PC-3 (cell line): ENCODE measurements at places on chromosomes 5 and 9. TPM values are rescaled to one million over a fixed set of nuclear protein-coding genes. Genes with fewer than 3 reads are reported as not detected.

- H3K27ac ChIP-seq = no peak overlapping the region
- DNase-seq = no peak
- H3K4me1 ChIP-seq = no peaks in the 10 kb centered on the region
These were observed 155.7 kb upstream of the EFNA5 start for GRCh38 chr5:107826311-107827000.

Gene PPP3R2
- not detected in 2 replicates for total RNA-seq

Gene PDE8B
- 0.12 TPM in 1 of 2 replicates, not detected in the other for total RNA-seq

Gene SLC46A2
- total RNA-seq = not detected in 2 replicates

DNA sequence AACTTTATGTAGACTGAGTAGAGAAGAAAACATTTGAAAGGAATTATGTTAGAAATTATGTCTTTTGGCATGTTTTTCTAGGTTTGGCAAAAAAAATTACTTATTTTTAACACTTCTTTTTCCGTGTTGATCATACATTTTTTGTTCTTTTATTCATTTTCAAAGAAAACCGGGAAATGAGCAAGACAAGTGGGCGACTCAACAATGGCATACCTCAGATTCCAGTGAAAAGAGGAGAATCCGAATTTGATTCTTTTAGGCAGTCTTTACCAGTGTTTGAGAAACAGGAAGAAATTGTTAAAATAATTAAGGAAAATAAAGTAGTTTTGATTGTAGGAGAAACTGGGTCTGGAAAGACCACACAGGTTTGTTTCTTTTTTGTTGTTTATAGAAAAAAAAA, 12.9 kb downstream of the YTHDC2 start:
- DNase-seq = no peak
- no peak overlapping the region for H3K4me3 ChIP-seq
- H3K4me1 ChIP-seq = no peaks in the 10 kb centered on the region
- no peaks in the 10 kb centered on the region; the same call in 1 of the 2 replicates for H3K36me3 ChIP-seq
- no peaks in the 10 kb centered on the region for H3K27me3 ChIP-seq

- H3K4me1 ChIP-seq = peaks cover 28% of the 10 kb centered on the region
- no peak overlapping the region for H3K4me3 ChIP-seq
- DNase-seq = no peak
- no peaks in the 10 kb centered on the region for H3K36me3 ChIP-seq
These were observed 1.3 kb upstream of the HSPA4 start for GRCh38 chr5:133050521-133050920.

DNA sequence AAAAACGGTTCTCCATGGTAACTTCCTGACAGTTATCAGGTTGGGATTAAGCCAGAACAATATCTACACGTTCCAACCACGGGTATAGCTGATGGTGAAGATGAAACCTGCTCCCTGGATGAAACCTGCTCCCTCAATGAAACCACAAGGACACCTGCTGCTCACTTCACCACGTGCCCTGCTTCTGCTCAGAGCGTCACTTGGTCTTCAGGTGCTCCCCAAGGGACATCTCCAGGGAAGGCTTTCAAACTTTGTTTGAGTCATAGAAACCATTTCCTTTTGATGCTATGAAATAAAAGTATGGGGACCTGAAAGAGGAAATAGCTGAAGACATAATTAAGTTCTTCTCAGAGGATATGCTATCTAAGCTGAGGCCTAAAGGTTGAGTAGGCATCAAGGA, 242.4 kb downstream of the MED10 start:
- no peak overlapping the region for H3K4me3 ChIP-seq
- no peak for DNase-seq

Gene CDKN2B
- 32.2 and 32.7 TPM in 2 replicates for total RNA-seq

Gene SYK
- total RNA-seq = 12.9 and 14.6 TPM in 2 replicates

DNA sequence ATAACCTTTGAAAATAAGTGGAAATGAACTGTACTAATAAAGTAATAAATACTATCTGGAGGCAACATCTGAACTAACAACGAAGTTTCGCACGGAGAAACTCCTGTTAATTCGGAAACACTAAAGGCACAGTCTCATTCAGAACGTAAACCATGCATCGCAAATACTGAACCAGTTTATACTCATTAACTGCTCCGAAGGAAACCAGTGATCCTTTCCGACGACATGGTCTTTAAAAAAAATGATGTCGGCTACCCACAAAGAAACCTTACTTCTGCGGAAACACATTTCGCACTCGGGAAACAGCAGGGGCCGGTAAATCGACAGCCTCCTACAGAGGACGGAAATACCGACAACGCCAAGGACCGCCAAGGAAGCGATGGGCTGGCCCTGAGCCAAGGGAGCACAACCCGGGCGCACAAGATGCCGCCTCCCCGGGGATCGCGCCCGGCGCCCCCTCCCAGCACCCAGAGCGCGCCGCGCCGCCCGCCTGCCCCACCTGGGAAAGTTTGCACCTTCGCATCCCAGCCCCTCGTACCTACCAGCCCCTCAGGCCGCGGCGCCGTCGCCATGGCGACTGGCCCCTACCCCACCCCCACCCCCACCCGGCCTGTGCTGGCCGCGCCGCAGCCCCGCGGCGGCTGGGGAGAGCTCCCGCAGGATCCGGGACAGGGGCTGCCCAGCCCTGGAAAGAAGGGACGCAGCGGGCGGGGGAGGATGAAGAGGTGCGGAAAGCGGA, 732 bp downstream of the PRKAA1 start:
- DNase-seq = peak; percentile 64
- H3K27me3 ChIP-seq = no peaks in the 10 kb centered on the region
- H3K27ac ChIP-seq = peak overlapping the region; percentile 81
- peak overlapping the region; percentile 76 for H3K4me3 ChIP-seq
- H3K4me1 ChIP-seq = peaks cover 27% of the 10 kb centered on the region
- peaks cover 5% of the 10 kb centered on the region; the same call in 1 of the 2 replicates for H3K36me3 ChIP-seq

DNA sequence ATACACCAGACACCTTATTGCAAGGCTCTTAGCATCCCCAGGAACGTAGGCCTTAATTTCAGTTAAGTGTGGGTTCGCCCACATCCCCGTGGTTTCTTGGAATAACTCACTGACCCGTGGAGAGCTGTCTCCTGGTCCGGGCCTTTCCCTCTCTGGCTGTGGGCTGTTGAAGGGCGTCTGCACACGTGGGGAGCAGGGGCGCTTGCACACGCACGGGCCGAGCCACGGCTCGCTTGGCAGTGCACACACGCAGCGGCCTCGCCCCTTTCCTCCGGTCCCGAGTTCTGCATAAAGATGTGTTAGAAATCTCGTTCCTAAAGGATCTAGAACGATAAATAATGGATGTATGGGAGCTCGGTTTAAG, 141.9 kb downstream of the PBX3 start:
- DNase-seq = no peak
- peak overlapping the region; percentile 63 for H3K4me3 ChIP-seq
- peaks cover 9% of the 10 kb centered on the region for H3K4me1 ChIP-seq
- H3K27me3 ChIP-seq = no peaks in the 10 kb centered on the region

- no peak overlapping the region for H3K27ac ChIP-seq
- no peaks in the 10 kb centered on the region for H3K4me1 ChIP-seq
- no peak for DNase-seq
- H3K36me3 ChIP-seq = no peaks in the 10 kb centered on the region
- no peaks in the 10 kb centered on the region for H3K27me3 ChIP-seq
These were observed 31.2 kb downstream of the BTNL9 start for GRCh38 chr5:181071257-181071656.

Gene MCCC2
- total RNA-seq = 31.7 and 32.2 TPM in 2 replicates

Gene SHOC1
- total RNA-seq = 0.18 TPM in 1 of 2 replicates, not detected in the other

DNA sequence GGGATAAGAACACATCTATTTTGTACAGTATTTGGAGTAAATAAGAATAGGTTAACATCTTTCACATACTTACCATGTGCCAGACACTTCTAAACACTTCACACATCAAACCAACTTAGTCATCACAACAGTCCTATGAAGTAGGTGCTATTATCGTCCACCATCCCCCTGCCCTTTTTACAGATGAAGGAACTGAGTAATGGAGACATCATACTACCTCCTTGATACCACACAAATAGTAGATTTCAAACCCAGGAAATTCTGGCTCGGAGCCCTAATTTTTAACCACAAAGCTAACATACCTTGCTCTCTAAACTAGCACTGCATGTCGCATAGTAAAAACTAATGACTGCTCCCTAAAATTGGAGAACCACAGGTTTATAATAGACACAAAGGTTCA, 4.2 kb upstream of the ZNF366 start:
- no peak overlapping the region for H3K4me3 ChIP-seq
- H3K27me3 ChIP-seq = no peaks in the 10 kb centered on the region
- H3K27ac ChIP-seq = peak overlapping the region; percentile 85
- peak; percentile 94 for DNase-seq
- no peaks in the 10 kb centered on the region for H3K36me3 ChIP-seq

GRCh38 chr9:108691614-108692013, 164.2 kb downstream of the ACTL7B start:
- peak overlapping the region; percentile 22 for H3K27ac ChIP-seq
- no peaks in the 10 kb centered on the region for H3K36me3 ChIP-seq
- no peaks in the 10 kb centered on the region for H3K27me3 ChIP-seq
- H3K4me1 ChIP-seq = peaks cover 4% of the 10 kb centered on the region

DNA sequence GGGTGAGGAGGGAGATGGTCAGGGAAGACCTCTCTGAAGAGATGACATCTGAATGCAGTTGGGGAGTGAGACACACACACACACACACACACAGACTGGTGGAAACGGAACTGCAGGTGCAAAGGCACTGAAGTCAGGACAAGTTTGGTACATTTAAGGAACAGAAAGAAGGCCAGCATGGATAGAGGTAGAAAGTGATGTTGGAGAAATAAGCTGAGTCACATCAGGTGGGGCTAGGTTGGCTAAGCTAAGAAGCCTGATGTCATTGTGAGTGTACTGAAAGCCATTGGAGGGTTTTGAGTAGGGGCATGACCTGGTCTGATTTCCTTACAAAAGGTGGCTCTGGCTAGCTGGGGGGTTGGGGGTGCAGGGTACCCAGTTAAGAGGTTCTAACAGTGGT, 3.1 kb downstream of the BSPRY start:
- H3K27me3 ChIP-seq = no peaks in the 10 kb centered on the region
- peak overlapping the region; percentile 72 for H3K27ac ChIP-seq
- peak; percentile 53 for DNase-seq
- H3K4me3 ChIP-seq = no peak overlapping the region
- no peaks in the 10 kb centered on the region for H3K36me3 ChIP-seq

Gene LHX6
- total RNA-seq = 11.1 and 16.5 TPM in 2 replicates

- H3K36me3 ChIP-seq = no peaks in the 10 kb centered on the region
- H3K4me3 ChIP-seq = no peak overlapping the region
- no peak for DNase-seq
- H3K27ac ChIP-seq = no peak overlapping the region
- no peaks in the 10 kb centered on the region for H3K27me3 ChIP-seq
These were observed 60.3 kb downstream of the SNX30 start for GRCh38 chr9:112810696-112811490.

Gene SH3RF2
- 5.9 and 6.2 TPM in 2 replicates for total RNA-seq

Gene SPIN1
- 37.9 and 46.2 TPM in 2 replicates for total RNA-seq

DNA sequence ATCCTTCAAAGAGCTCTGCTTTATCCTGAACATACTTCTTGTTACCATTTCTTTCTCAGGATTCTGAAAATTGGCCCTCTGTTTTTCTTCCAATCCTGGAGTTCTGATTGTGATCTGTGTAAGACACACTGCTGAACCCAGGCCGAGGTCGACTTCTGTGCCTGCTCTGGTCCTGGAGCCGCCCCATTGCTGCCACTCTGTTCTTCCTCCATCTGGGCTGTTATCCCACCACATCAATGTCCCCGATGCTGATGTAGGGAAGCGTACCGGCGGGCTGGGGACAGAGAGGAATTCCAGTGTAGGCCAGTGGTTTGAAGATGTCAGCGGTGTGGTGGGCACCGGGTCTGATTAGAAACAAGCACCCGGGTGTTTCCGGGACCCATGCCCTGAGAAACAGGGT, 102.5 kb downstream of the LIFR start:
- H3K27ac ChIP-seq = no peak overlapping the region
- DNase-seq = no peak
- no peak overlapping the region for H3K4me3 ChIP-seq
- H3K4me1 ChIP-seq = no peaks in the 10 kb centered on the region
- no peaks in the 10 kb centered on the region for H3K27me3 ChIP-seq
- no peaks in the 10 kb centered on the region for H3K36me3 ChIP-seq
